ENCODE measurements at places on chromosomes 12 and 14. TPM values are rescaled to one million over a fixed set of nuclear protein-coding genes. Genes with fewer than 3 reads are reported as not detected.

AQP2 gene
- not detected for total RNA-seq

PRPH gene
- total RNA-seq = not detected

- H3K4me3 ChIP-seq = no peak overlapping the region
- no peaks in the 10 kb centered on the region for H3K27me3 ChIP-seq
- no peak for DNase-seq
- H3K4me1 ChIP-seq = peaks cover 15% of the 10 kb centered on the region
- no peaks in the 10 kb centered on the region for H3K36me3 ChIP-seq
Measured at GRCh38 chr12:51693569-51693968, 102.5 kb downstream of the SCN8A start.

DNA sequence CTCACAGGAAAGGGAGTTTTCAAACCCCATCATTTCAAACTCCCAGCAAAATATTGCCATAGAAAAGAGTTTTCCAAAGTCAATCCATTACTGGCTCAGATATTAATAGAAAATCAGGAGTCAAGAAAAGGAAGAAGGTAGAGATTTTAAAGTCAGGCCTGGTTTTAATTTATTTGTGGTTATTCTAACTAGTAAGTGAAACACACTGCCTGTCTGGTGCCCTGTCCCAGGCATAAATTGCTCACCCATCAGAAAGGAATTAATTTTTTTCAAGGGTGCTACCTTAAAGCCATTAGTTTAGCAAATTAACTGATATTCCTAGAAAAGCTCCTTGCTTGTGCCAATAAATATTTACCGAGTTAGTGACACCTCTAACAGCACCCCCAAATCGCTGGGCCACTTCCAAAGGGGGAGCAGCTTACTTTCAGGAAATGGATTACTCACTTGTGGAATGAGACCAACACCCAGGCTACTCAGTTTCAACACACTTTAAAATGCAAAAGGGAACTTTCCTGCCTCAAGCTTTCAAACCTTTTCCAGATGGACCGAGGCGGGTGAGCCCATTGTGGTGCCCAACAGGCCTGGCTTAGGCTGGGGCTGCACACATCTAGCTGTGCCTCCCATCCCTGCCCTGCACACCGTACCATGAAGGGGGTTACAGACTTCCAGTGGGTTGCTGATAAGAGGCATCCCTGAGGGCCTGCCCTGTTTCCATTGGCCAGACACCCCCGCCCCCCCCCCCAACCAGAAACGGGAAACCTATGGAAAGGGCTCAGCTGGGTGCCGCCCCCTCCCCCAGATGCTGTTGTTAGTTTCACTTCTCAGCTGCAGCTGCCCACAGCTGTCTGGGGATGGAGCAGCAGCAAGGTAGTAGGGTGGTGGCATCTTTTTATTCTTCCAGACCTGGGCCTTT, 117.2 kb downstream of the SAMD4A start:
- no peak overlapping the region for H3K4me3 ChIP-seq

- no peaks in the 10 kb centered on the region for H3K36me3 ChIP-seq
- no peak overlapping the region for H3K4me3 ChIP-seq
- peaks cover 18% of the 10 kb centered on the region for H3K4me1 ChIP-seq
- H3K27ac ChIP-seq = no peak overlapping the region
- no peaks in the 10 kb centered on the region for H3K27me3 ChIP-seq
Measured at GRCh38 chr14:103031956-103032355, 25.4 kb downstream of the CDC42BPB start.

- H3K4me1 ChIP-seq = no peaks in the 10 kb centered on the region
- no peak overlapping the region for H3K4me3 ChIP-seq
- H3K27ac ChIP-seq = no peak overlapping the region
- H3K27me3 ChIP-seq = no peaks in the 10 kb centered on the region
- DNase-seq = no peak
Measured at GRCh38 chr12:71282020-71282419, 124.2 kb upstream of the TSPAN8 start.

DNA sequence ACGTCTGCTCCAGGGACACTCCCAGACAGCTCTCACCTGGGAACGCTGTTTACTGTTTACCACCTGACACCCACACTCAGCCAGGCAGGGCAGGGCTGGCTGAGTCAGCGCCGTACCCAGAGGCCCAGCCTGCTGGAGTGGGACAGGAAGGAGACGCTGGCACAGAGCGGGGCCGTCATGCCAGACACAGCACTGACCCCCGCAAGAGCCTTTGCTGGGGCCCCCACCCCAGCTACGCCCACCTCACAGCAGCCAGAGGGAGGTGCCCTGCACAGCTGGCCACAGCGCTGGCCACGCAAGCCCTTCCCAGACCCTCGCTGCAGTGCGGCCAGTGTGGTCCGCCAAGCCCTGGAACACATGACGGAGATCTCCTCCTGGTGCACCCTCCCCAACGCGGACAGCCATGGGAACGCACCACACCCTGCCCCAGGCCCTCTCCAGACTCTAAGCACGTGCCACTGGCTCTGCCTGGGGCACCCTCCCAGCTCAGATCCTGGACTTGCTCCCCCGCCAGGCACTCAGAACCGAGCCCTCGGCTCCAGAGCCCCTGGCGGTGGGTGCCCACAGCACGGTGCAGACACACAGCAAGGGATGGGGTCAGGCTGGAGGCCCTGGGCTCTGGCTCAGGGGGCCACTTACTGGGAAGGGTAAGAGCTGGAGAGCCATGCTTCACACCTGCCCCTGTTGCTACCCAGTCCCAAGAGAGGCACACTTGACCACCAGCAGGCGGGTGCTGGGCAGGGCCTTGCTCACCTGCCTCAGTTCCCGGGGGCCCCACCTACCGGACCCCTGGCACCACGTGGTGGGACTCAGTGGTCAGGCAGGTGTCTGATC, 5.7 kb downstream of the AHNAK2 start:
- H3K27ac ChIP-seq = peak overlapping the region; percentile 68
- peak; percentile 77 for DNase-seq
- H3K4me1 ChIP-seq = peaks cover 32% of the 10 kb centered on the region
- H3K4me3 ChIP-seq = no peak overlapping the region
